CD8-positive, alpha-beta memory T cell (primary cell): ENCODE measurements at places on chromosomes 7 and 10. TPM values are rescaled to one million over a fixed set of nuclear protein-coding genes. Genes with fewer than 3 reads are reported as not detected.

The ZWINT gene
- polyA plus RNA-seq = 5.8 TPM

GRCh38 chr10:48209241-48209640 lies 65.3 kb downstream of the FRMPD2 start:
- no peak for DNase-seq

DNA sequence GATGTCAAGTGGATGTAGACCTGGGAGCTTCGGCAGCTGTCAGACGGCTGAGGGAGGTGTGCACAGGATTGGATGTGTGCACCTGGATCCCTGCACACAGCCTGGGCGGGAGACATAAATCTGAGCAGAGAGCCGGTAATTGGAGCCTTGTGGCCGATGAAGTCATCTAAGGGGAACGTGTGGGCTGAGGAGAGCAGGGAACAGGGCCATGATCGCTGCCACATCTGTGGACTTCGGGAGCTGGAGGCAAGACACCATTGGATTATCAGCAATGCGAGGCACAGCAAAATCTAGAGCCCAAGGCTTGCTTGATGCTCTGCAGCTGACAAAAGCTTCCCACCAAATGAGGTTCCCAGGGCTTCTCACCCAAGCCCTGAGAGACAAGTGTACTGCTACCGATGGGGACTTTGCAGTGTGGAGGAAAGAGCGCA lies 147.7 kb downstream of the PTPN20 start:
- no peak for DNase-seq

The CRHR2 gene
- polyA plus RNA-seq = not detected

The SMO gene
- not detected for polyA plus RNA-seq

GRCh38 chr10:72315054-72315453 lies 39.7 kb downstream of the DNAJB12 start:
- DNase-seq = no peak

- DNase-seq = no peak
Observed at GRCh38 chr10:126119599-126119998, 223.2 kb downstream of the FANK1 start.

The C10orf62 gene
- polyA plus RNA-seq = not detected

- no peak for DNase-seq
Observed at GRCh38 chr7:142870147-142870559, 15.3 kb downstream of the EPHB6 start.

DNA sequence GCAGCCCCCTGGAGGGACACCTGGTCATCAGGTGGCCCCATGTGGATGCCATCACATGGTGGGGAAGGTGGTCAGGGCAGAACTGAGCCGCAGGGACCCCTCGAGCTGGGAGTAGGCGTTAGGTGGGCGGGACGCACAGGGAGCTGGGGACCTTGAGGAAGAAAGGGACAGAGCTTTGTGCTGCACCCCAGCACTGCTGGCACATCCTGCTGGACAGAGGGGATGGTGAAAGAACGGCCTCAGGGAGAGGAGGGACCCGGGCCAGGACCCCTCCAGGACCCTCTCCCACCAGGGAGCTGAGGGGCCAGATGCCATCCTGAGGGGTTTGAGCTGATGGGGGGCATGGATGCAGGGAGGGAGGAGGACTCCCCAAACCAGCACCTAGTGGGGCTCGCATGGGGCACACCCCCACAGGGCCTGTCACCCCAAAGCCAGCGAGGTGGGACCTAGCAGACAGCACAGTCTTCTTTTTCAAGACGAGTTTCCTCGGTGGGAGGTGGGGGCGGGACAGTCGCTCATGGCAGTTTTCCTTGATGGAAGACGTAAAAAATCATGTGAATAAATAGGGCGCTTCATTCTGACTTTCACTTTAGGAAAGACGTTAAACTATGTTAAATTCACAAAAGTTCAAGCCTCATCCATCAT lies 43.3 kb downstream of the STK32C start:
- DNase-seq = no peak

- DNase-seq = no peak
Observed at GRCh38 chr10:23081221-23081750, 14.1 kb upstream of the MSRB2 start.

- DNase-seq = no peak
Observed at GRCh38 chr10:128712661-128713400, 586.6 kb upstream of the MKI67 start.
